ENCODE measurements at places on chromosomes 1 and 21.

GRCh38 chr21:33109574-33110339, 39.8 kb downstream of the OLIG1 start:
- no peak for DNase-seq

DNA sequence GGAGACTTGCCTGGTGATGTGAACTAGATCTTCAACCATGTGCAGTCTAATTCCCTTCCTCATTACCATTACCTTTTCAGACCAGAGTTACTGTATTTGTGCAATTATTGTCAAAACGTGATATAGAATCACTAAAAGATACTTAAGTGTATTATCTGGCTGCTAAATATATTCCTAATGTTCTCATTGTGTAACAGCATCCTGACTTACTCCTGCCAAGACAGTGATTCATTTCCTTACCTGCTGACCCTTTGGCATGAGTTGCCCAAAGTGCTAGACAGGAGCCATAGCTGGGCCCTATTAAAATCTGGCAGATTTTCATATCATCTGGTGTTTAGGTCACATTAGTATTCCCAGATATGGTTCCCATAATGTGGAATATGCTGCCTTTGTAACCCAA, 598.3 kb upstream of the CAMK1G start:
- no peak for DNase-seq

- DNase-seq = no peak
Measured at GRCh38 chr21:38268864-38269575, 12.2 kb downstream of the KCNJ15 start.

DNA sequence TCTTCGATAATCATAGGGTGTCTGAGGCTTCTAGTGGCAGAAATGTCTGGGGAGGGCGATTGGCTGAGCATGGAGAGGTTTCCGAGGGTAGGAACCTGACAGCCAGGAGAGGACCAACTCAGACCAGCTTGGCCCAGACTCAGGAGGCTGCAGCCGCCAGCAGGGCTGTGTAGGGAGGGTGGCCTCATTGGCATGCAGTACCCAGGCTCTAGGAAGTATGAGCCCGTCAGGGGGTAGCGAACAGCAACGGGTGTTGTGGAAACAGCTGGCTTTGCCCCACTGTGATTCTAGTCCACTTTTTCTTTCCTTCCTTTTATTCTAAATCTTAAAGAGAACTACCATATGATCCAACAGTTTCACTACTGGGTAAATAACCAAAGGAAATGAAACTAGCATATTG, 103.3 kb downstream of the DIRAS3 start:
- no peak for DNase-seq

- no peak for DNase-seq
Measured at GRCh38 chr1:116569381-116569670, 1.5 kb downstream of the CD58 start.
